ENCODE measurements at places on chromosomes 2 and 18. TPM values are rescaled to one million over a fixed set of nuclear protein-coding genes. Genes with fewer than 3 reads are reported as not detected.

The CDKL4 gene
- 0.66 TPM for total RNA-seq

DNA sequence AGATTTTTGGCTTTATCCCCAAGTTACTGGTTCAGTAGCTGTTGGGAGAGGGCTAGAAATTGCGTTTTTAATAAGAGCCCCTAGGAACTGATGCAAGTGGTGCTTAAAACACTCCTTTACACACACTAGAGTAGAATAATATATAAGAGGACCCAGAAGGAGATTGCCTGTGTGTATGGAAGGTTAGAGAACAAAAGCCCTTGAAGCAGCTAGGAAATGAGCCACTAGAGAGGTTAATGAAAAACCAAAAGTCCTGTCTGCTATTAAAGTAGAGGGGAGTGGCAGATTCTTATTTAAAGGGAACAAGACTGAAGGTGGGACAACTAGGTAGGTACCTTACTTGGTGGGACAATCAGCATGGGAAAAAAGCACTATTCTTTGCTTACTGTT is 14.4 kb upstream of the SLC39A10 start:
- H3K36me3 ChIP-seq: no peaks in the 10 kb centered on the region
- H3K27me3 ChIP-seq: no peaks in the 10 kb centered on the region
- H3K4me3 ChIP-seq: no peak overlapping the region
- no peak for DNase-seq
- H3K4me1 ChIP-seq: no peaks in the 10 kb centered on the region
- no peak overlapping the region for H3K27ac ChIP-seq

The WDR54 gene
- 43.6 TPM for total RNA-seq

The PTPRN gene
- 0.63 TPM for total RNA-seq

The PLEK gene
- 11.0 TPM for total RNA-seq

DNA sequence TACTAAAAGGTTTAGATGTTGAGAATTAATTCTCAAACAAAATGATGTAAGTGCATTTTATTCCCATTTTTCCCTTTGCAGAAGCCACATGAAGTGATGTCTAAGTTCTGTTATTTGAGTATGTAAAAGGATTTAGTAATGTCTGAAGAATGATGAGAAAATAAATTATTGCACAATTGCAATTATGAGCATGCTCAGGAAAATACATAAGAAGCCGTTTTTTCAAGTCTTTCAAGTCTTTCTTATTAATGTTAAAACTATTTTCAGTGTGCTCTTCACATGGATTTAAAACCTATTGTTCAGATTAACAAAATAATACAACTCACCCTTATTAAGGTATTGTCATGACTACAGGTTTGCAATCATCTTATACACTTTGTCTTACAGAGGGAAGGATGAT is 331.4 kb upstream of the NETO1 start:
- H3K4me3 ChIP-seq: no peak overlapping the region
- no peak overlapping the region for H3K27ac ChIP-seq
- no peak for DNase-seq
- H3K27me3 ChIP-seq: no peaks in the 10 kb centered on the region

- no peak for DNase-seq
- H3K36me3 ChIP-seq: peaks cover 4% of the 10 kb centered on the region
- peaks cover 18% of the 10 kb centered on the region for H3K4me1 ChIP-seq
- no peak overlapping the region for H3K4me3 ChIP-seq
- no peaks in the 10 kb centered on the region for H3K27me3 ChIP-seq
These were observed 60.3 kb downstream of the MGAT5 start for GRCh38 chr2:134314202-134314601.

DNA sequence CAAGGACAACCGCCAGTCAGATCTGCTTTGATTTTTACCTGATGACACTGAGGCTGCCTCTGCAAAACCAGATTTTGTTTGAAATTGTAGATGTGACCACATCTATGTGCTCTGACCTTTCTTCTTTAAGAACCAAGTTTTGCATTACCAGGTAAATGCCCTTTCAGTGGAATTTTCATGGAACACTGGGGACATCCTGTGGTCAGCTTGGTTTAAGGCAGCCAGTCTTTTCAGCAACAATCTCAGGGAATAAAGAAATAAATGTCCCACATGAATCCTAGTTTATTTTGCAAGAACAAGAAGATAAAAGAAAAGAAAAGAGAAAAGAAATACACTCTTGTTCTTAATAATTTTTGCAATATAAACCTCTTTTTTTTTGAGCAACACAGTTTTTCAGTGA is 90.6 kb downstream of the POU3F3 start:
- H3K27ac ChIP-seq: no peak overlapping the region
- no peaks in the 10 kb centered on the region for H3K4me1 ChIP-seq
- DNase-seq: no peak
- H3K36me3 ChIP-seq: no peaks in the 10 kb centered on the region
- H3K4me3 ChIP-seq: no peak overlapping the region
- H3K27me3 ChIP-seq: no peaks in the 10 kb centered on the region

The NCOA1 gene
- 52.8 TPM for total RNA-seq

The MFSD2B gene
- not detected for total RNA-seq

DNA sequence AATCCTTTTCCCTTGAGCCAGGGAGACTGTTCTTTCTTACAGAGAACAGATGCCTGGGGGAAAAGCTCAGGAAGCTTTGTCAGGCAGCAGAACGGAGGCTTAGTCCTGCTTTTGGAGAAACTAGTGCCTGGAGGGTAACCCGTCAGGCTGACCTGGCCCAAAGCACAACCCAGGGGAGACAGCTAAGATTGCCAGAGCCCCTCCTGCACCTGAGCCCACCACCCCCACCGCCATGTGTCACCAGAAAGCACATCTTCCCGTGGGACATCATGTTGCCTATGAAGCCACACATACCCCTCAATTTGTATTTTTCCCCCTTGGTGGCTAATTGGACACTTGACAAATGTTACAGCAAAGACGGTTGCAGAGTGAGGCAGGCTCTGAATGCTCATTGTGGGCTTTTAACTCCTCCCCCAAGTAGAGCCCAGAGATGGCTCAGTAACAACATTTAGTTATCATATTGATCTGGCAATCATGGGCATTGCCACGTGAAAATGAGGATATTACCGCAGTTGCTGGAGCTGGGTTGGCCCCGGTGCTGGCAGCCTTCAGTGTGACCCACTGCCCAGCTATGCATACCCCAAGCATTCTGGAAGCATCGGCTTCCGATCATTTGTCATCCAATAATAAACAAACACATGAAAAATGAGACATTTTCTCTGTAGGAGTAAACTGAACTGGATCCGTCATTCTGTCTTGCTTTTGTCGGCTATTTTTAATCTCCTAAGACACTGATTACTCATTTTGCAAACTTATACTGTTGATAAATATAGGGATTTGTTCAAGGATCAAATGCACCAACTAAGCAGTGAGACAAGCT is 229.5 kb downstream of the ATAD2B start:
- no peaks in the 10 kb centered on the region for H3K27me3 ChIP-seq
- H3K4me1 ChIP-seq: no peaks in the 10 kb centered on the region
- peaks cover 2% of the 10 kb centered on the region for H3K36me3 ChIP-seq
- no peak for DNase-seq
- H3K4me3 ChIP-seq: no peak overlapping the region
- H3K27ac ChIP-seq: no peak overlapping the region

- no peak overlapping the region for H3K4me3 ChIP-seq
- no peaks in the 10 kb centered on the region for H3K27me3 ChIP-seq
- no peak overlapping the region for H3K27ac ChIP-seq
- H3K4me1 ChIP-seq: no peaks in the 10 kb centered on the region
These were observed 14.7 kb upstream of the PUM2 start for GRCh38 chr2:20365249-20365817.

The UGT1A3 gene
- total RNA-seq: not detected
